ENCODE measurements at places on chromosomes 7 and 10. TPM values are rescaled to one million over a fixed set of nuclear protein-coding genes. Genes with fewer than 3 reads are reported as not detected.
A peak's percentile ranks its signal among the peaks of the same experiment; 100 is the strongest.

GRCh38 chr10:32239769-32240168, 107.2 kb downstream of the EPC1 start:
- no peak for DNase-seq

GRCh38 chr10:133001114-133001513, 58.7 kb upstream of the CFAP46 start:
- DNase-seq, result no peak

DNA sequence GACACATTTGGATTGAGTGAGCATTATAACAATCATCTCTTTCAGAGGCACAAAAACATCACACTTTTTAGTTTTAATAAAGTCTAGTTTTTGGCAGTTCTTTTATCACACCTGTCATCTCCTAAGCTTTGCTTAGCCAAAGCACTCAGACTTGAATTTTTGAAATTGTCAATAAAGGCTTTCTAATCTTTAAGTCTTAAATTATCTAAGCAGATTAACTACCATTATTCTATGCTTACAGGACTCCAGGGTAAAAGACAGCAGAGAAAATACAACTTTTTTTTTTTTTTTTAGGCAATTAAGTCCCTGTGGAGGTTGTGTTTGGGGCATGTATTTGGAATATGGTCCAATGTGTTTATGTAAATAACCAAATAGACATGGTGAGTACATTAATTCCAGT, 17.6 kb upstream of the DLX6 start:
- no peak for DNase-seq

DNA sequence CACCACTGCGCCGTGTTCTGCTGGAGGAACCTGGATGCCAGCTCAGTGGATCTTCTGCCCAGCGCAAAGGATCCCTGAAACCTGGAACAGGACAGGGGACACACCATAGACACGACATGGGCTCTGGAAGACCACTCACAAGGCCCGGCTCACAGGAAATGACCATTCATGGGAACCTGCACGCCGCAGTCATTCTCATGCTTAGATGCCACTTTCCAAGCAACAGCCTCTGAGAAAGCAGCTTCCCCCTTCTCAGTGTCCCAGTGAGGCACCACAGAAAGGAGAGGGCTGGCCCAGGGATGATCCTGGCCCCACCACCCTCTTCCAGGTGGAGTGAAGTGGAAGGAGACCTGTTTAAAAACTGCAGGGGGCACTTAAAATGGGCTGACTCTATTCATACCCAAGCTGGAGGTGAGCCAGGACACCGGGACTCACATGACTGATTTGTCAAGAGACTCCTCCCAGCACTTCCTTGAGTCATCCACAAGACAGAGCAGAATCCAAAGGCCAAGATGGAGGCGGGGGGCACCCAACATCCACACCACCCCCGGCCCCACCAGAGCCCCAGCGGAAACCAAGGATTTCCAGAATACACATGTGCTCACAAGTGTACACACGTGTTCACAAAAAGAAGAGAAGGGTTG, 11.2 kb downstream of the CTBP2 start:
- DNase-seq, result peak; percentile 19

DNA sequence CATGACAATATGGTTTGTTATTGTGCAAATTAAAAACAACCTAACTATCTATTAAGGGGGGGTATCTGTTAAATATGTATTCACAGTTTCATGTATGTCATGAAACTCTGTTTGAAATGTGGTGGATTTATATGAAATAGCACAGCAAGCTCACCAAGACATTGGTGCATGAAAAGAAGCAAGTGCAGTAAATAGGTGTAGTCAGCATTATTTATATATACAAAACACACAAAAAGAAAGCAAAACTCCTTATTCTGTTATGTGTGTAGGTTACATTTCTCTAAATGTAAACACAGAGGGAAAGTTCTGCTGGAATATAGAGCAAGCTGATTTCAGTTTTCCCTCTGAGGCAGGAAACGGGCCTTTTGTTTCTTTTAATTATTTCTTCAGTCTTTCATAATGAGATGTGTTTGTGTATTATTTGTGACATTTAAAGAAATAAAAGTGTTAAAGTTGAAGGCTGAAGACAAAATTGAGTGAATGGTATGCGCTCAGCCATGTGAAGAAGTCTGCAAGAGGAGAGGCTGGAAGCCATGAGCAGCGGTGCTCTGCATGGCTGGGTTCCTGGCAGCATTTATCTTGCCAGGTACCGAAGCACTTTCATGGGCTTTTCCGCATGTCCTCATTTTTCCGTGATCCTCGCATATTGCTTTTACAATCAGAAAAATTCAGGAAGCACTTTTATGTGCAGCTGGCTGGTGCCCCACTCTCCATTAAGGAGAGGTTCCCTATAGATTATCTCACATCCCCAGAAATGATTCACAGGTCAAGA, 38.5 kb downstream of the GRID1 start:
- DNase-seq, result no peak

The GATA3 gene
- total RNA-seq, result 92.2 TPM

The ATRNL1 gene
- not detected for total RNA-seq

The SGPL1 gene
- 33.7 TPM for total RNA-seq

The IFRD1 gene
- total RNA-seq, result 261 TPM

Data from natural killer cell (primary cell).